ENCODE measurements at places on chromosomes 5 and 9. TPM values are rescaled to one million over a fixed set of nuclear protein-coding genes. Genes with fewer than 3 reads are reported as not detected.

GRCh38 chr9:81529556-81530193 lies 159.7 kb downstream of the TLE1 start:
- DNase-seq: no peak

DNA sequence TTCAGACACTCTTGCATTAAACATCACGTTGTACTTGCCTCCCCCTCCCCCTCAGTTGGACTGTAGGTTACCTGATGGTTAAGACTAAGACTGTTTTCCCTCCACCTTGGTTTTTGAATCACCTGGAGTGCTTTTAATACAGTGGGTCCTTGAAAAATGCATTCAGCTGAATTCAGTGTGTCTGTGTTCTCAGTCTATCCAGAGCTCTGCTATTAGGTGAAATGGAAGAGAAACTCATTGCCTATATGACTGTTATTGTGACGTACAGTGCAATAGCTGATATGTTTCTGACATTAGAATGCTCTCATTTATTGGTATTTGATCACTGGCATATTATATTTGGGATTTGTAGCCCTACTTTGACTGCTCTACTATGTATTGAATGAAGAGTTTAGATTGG lies 108.5 kb downstream of the F2RL2 start:
- DNase-seq: no peak

- peak; percentile 90 for DNase-seq
Observed at GRCh38 chr5:38598994-38599617, 42.7 kb upstream of the LIFR start.

- DNase-seq: no peak
Observed at GRCh38 chr5:6719417-6719816, 6.2 kb downstream of the TENT4A start.

GRCh38 chr5:171427318-171428167 lies 8.1 kb downstream of the FGF18 start:
- no peak for DNase-seq

DNA sequence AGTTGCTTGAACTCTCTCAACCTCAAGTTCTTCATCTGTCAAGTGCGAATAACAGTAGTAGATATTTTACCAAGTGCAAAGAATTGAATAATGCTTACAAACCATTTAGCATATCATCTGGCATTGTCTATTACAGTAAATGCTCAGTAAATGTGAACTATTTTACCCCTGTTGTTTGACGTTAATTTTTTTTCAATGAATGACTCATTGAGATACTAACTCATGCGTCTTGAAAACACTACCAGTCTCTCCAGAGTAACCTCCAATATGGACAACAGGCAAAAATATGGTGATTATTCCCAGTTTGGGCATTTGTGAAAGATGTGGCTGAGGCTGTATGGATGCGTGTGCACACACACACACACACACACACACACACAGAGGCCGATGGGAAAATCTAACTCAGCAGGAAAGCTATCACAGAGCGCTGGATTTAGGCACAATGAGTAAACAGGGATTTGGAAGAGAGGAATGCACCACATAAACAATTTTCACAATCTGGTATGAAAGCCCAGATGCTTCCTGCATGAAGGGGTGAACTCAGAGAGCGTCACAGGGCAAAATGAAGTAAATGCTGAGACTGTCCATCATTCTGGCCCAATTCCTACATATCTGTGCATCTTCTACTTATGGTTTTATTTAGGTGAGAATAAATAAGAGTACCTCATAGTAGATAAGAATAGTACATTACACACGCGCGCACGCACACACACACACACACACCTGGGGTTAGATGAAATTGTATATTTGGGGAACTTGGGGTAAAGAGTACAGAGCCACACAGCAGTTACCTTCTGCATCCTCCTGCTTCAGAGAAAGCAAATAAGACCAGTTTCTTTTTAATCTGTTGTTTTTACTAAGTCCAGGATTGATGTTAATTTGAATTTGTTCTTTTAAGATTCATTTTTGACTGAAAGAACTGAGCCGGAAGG lies 128.7 kb downstream of the PALM2AKAP2 start:
- DNase-seq: no peak

CLIC3 gene
- total RNA-seq: 6.2 TPM

BAG1 gene
- 95.8 TPM for total RNA-seq

MAST4 gene
- 1.8 TPM for total RNA-seq

FOXD4 gene
- total RNA-seq: 0.23 TPM

PNPLA7 gene
- total RNA-seq: 3.9 TPM

PCDHGB1 gene
- 2.0 TPM for total RNA-seq

Data from Panc1 (cell line).